Right renal cortex interstitium (tissue), 3 donors: ENCODE measurements at places on chromosomes 2 and 18. TPM values are rescaled to one million over a fixed set of nuclear protein-coding genes. Genes with fewer than 3 reads are reported as not detected.

DNA sequence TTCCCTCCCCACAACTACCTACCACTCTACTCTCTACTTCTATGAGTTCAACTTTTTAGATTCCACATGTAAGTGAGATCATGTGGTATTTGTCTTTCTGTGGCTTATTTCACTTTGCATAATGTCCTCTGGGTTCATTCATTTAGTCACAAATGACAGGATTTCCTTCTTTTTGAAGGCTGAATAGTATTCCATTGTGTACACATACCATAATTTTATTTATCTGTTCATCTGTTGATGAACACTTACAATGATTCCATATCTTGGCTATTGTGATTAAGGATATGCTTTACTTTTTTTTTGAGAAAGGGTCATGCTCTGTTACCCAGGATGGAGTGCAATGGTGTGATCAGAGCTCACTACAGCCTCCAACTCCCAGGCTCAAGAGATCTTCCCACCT, 73.6 kb downstream of the ICA1L start:
- DNase-seq = no peak

PDE6D gene
- 26.6 TPM for polyA plus RNA-seq

GRCh38 chr2:62352031-62352430, 154.0 kb downstream of the TMEM17 start:
- no peak for DNase-seq

GRCh38 chr2:24438106-24438505, 52.9 kb upstream of the NCOA1 start:
- DNase-seq = no peak

- DNase-seq = no peak
These were observed 50.7 kb upstream of the ARL5A start for GRCh38 chr2:151878655-151879563.

GRCh38 chr2:219285894-219286425, 6.8 kb downstream of the DNAJB2 start:
- no peak for DNase-seq

DNA sequence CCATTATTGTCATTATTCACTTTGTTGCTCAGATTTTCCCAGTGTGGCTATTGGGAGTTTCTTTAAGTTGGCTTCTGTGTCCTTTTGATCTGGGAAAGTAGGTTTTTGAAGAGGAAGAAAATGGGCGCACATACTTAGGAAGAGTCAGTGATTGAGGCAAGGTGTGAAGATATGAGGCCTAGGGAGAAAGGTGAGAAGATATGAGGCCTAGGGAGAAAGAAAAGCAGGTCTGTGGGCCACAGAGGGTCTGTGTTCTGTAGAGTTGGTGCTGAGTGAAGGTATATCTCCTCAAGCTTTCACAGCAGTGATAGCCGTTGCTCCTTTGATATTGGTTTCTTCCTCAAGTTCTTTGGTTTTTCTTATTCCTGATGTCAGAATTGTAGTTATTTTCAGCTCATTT, 126.2 kb downstream of the AGPS start:
- no peak for DNase-seq

GRCh38 chr18:77133835-77134496, 1.4 kb upstream of the MBP start:
- no peak for DNase-seq

- no peak for DNase-seq
These were observed 118.1 kb upstream of the ITGB6 start for GRCh38 chr2:160318218-160318617.

DNA sequence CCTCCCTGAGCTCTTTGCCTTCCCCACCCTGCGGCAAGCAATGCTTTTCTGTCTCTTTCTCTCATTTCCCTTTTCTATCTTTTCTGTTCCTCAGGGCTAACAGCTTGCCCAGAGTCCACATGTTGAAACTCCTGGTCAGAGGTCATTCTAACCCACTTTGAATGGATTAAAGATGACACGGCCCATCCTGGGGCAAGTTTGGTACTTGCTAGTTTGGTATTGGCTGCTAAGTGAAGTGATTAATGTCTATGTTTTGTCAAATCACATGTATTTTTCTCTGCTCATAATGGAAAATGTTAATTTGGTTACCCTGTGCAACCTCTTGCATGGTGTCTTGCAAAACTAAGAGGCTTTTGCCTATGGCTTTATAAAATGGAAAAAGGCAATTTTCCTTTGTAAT, 960.2 kb downstream of the CNTNAP5 start:
- no peak for DNase-seq

PHLPP1 gene
- polyA plus RNA-seq = 20.8 TPM

ADD2 gene
- 5.6 TPM for polyA plus RNA-seq

DNA sequence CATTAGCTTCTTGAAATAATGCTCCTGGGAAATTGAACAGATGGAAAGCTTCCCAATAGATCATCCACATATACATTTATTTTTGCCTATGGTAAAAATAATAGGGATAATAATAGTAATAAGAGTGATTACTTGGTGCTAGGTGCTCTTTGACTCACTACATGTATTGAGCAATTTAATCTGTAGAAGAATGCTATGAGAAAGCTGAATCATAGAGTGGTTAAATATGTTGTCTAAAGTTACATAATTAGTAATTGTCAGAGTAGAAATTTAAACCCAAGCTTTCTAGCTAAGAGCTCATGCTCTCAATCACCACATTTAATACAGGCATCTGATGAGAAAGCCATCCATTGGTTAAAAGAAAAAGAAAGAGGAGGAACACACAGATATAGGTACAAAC, 590.5 kb upstream of the SLC8A1 start:
- no peak for DNase-seq

GRCh38 chr2:69704446-69704845, 37.5 kb upstream of the ANXA4 start:
- no peak for DNase-seq

DARS1 gene
- polyA plus RNA-seq = 156 TPM

DNA sequence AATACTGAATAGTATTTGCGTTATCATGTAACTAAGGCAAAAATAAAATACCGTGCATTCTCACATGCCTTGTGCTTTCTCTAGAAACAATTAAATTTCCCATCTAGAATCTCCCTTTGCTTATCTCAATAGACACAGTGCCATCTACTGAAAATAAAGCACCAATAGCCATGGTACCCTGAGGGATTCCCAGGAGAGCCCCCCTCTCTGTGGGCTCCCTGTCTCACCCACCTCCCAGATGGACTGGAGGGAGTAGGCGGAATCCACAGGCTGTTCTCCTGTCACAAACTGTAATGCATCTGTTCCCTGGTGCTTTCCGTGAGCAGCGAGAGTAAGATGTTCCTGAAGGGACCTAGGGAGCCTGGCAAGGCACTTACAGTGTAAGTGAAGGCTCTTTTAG, 112.4 kb upstream of the UPP2 start:
- DNase-seq = no peak

RAMP1 gene
- polyA plus RNA-seq = 2.3 TPM

- no peak for DNase-seq
These were observed 135.8 kb downstream of the METTL8 start for GRCh38 chr2:171297956-171298355.

DNA sequence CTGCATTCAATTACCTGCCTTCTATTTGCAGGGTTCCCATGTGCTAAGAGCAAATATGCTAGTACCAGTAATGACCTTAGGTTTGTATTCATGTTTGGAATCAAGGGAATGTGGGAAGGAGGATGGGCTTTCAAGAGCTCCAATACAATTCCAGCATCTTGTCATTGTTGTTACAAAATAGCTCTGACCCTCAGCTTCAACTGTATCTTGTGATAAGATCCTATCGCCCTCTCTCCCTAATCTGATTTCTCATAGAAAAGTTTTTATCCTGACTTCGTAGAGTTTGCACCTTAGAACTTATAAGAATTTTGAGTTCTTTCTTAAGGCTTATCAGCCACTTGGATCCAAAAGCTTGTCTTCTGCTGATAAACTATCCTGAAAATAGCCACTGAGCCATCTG, 749.5 kb upstream of the ACVR2A start:
- DNase-seq = no peak

CFLAR gene
- 52.8 TPM for polyA plus RNA-seq

COLEC11 gene
- 1.5 TPM for polyA plus RNA-seq

- DNase-seq = no peak
These were observed 34.6 kb downstream of the PREPL start for GRCh38 chr2:44326548-44327264.

DNA sequence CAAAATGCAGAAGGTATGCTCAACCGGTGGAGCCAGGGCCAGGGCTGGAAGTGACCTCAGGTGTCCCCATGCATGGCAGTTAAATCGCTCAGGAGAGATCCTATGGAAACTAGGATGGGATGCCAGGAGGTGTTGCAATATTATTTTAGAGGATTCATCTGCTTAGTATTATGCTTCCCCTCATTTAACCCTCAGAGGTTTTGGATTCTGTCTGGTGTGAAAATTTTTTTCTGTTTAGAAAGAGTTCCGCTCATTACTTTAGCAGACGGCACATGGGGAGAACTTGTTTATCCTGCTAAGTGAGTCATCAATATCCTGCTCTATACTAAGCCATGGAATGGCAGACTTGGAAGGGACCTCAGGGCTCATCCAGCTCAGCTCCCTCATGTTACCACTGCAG, 42.5 kb downstream of the TRIB2 start:
- no peak for DNase-seq

SP5 gene
- 0.71 TPM for polyA plus RNA-seq

MORN2 gene
- 59.6 TPM for polyA plus RNA-seq

ZNF396 gene
- 7.0 TPM for polyA plus RNA-seq

CYP1B1 gene
- polyA plus RNA-seq = 122 TPM

- DNase-seq = no peak
These were observed 51.7 kb downstream of the AGAP1 start for GRCh38 chr2:235545339-235546150.

- no peak for DNase-seq
These were observed 1.1 kb downstream of the DCC start for GRCh38 chr18:52341103-52341432.

DNA sequence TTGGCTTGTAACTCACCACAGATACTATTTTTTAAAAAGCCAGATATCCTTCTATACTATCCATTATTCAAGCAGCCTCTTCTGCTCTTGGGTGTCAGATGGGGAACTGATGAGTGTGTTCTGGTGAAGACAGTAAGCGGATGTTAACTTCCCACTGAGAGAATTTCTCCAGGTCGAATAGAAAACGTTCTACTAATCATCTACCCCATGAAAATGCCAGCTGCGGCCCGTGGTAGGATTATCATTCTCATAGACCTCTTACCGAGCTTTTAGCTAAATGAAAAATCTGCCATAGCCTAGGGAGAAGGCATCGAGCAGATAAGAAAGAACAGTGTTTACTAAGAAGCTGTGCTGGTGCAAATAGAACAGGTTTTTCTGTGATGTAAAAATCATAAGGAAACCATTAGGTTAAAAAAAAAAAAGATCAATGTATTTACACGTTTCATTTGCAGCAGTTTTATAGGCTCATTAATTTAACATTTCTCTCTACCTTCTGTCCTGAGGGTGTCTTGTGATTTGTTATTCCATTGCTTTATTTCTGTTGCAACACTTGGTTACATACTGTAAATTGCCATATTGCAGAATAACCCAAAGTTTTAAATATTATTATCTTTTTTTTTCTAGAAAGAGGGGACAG, 1521.5 kb upstream of the ZEB2 start:
- DNase-seq = no peak

EGR4 gene
- not detected for polyA plus RNA-seq

ACADL gene
- 18.2 TPM for polyA plus RNA-seq

DNA sequence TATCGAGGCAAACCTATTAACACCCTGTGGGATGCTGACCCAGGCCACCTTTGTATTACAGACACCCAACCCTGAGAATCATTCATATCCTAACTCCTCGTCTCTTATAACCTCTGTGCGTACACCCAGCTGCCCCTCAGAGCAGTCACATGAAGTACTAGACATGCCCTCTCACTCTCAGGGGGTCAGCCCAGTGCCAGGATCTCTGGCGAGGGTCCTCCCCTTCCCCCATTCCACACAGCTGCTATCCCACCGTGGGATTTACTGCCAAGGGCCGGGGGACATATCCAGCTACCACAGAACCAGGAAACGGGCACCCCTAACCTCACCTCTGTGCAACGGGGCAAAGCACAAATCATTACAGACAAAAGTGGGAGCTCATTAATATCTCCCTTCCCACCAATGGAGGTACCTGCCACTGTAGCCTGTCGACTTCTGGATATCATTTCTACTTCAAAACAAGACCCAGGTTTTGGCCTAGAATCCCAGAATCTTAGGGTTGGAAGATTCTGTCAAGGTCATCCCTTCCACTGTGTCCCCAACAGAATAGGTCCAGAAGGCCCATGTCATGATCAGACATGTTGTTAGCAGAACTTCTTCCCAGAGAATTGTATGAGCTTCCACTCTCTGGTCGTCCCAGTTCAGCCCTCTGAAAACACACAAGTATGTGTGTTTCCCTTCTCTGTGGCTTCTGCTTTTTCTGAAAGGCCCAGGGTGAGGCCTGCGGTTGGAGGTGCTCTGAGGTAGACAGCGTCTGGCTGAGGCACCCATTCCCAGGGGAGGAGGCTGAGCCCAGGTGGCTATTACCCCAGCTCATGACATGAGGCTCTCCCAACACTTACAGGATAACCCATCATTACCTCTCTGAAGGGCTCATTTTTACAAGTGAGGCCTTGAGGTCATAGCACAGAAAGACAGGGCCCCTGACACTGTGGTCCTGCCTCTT, 1.7 kb downstream of the TMBIM1 start:
- DNase-seq = no peak

AQP12B gene
- 0.14 TPM for polyA plus RNA-seq

DNA sequence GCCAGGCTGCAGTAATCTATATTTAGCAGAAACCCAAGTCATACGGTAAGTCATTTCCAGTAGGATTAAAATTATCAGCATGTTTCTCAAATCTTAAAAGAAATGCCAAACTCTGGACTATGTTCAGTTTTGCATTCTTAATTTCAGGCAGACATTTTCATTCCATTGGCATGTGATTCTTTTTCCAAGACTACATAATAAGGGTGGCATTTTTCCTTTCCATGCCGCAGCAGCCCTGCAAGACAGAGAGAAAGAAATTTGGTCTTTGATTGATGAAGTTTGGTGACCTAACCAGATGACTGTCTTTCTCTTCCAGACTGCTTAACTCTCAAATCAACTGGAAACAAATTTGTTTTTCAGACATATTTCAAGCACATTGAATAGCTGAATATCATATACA, 118.1 kb downstream of the FHOD3 start:
- DNase-seq = no peak

C2orf49 gene
- polyA plus RNA-seq = 24.2 TPM

DNA sequence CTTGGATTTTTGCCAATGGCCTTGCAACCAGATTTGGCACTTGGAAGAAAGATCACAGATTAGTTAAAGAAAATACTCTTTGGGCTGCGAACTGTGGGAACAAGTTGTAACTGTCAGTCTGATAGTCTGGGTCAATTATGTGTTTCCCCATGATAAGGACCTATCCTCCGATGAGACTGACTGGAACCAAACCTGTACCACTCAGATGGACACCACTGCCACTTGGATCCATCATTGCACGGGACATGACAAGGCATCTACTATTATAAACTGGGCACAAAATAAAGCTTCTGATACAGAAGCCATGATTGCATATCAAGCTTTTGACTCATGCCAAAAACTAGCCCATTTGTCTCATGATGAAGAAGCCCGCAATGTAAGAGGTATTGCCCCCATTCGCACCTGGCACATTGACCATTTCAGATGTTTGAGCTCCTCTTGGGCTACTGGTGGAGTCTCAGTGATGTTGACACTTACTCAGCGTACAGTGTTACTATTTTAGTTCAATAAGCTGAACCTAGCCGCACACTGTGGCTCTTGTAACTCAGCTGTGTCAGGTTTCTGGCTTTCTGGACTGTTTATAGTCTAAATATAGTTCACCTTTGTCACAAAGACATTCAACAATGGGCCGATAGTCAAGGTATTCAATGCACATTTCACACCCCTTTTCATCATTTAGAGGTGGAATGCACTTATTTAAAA, 179.8 kb upstream of the RBBP8 start:
- DNase-seq = no peak

GRCh38 chr2:66080127-66080526, 354.8 kb upstream of the MEIS1 start:
- no peak for DNase-seq

GRCh38 chr2:138276339-138276738, 225.2 kb upstream of the SPOPL start:
- DNase-seq = no peak

GNAL gene
- 5.9 TPM for polyA plus RNA-seq
